ENCODE measurements at places on chromosomes 5 and 9. TPM values are rescaled to one million over a fixed set of nuclear protein-coding genes. Genes with fewer than 3 reads are reported as not detected.

Gene TGFBR1
- 30.1 TPM for total RNA-seq

Gene SLCO6A1
- not detected for total RNA-seq

Gene MARCOL
- total RNA-seq, result not detected

Gene SLIT3
- total RNA-seq, result 27.8 TPM

Gene ADAMTS12
- 18.6 TPM for total RNA-seq

Gene PCDHB8
- total RNA-seq, result 0.35 TPM

Gene C6
- 0.59 TPM for total RNA-seq

Gene IRX2
- 1.9 TPM for total RNA-seq

Gene LRRC70
- total RNA-seq, result 1.4 TPM

Gene CTNNA1
- total RNA-seq, result 459 TPM

Gene JAKMIP2
- not detected for total RNA-seq

Gene HMGCR
- 79.6 TPM for total RNA-seq

Gene SH2D3C
- total RNA-seq, result 0.08 TPM

Gene TSSK1B
- total RNA-seq, result 0.12 TPM

Gene LCN9
- not detected for total RNA-seq

Gene ANKRD31
- total RNA-seq, result 0.08 TPM

Gene CD14
- 107 TPM for total RNA-seq

Gene SPACA9
- 3.2 TPM for total RNA-seq

Gene SH3TC2
- 8.7 TPM for total RNA-seq

Gene OR13J1
- not detected for total RNA-seq

Gene OGN
- total RNA-seq, result 2.1 TPM

Gene PDE8B
- not detected for total RNA-seq

Gene SURF1
- 38.1 TPM for total RNA-seq
